Fibroblast of villous mesenchyme (primary cell): ENCODE measurements at places on chromosomes 13 and 19. TPM values are rescaled to one million over a fixed set of nuclear protein-coding genes. Genes with fewer than 3 reads are reported as not detected.

AMER2 gene
- not detected in 2 replicates for total RNA-seq

ELF1 gene
- total RNA-seq = 38.3 and 43.6 TPM in 2 replicates

SEMA6B gene
- under 0.01 TPM in 2 replicates for total RNA-seq

CRX gene
- total RNA-seq = not detected in 2 replicates

ZNF439 gene
- total RNA-seq = 2.6 and 4.3 TPM in 2 replicates

ZBTB45 gene
- 4.7 and 6.1 TPM in 2 replicates for total RNA-seq

SERPINE3 gene
- total RNA-seq = not detected in 2 replicates

GRIK5 gene
- total RNA-seq = not detected in 2 replicates

PTPRH gene
- total RNA-seq = 3.9 and 7.1 TPM in 2 replicates

DNA sequence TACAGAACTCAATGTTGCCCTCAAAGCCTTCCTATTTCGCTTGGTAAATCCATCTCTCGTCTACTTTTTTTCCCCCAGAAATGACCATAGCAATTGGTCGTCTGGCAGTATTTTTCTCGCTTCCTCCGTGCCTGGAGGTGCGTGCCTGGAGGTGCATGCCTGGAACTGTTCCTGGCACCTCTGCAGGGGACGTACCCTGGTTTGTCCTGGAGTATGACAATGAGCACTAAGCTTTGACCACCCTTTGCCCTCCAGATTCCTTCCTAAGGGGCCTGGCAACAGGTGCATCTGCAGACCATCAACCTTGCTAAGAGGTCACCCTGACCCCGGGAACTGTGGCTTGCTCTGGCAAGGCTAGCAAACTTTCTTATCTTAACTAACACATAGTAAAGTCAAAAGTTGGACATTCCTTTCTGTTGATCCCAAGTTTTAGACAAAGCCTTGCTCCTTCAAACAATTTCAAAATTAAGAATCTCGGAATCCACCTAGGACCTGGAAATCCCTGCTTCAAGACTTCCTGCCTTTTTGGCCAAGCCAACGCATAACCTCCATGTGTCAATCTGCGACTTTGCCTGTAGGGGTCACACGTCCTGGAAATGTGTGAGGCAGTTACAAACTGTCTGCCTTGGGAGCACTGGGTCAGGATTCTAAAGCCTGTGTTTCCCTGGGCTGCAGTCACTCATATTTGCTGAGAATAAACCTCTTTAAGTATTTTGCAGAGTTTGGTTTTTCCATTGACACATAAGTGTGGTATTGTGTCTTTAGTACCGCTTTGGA is 28.8 kb upstream of the TUBGCP3 start:
- peak; percentile 59 for DNase-seq

- DNase-seq = no peak
Measured at GRCh38 chr13:98190889-98191444, 13.9 kb upstream of the RNF113B start.

DNA sequence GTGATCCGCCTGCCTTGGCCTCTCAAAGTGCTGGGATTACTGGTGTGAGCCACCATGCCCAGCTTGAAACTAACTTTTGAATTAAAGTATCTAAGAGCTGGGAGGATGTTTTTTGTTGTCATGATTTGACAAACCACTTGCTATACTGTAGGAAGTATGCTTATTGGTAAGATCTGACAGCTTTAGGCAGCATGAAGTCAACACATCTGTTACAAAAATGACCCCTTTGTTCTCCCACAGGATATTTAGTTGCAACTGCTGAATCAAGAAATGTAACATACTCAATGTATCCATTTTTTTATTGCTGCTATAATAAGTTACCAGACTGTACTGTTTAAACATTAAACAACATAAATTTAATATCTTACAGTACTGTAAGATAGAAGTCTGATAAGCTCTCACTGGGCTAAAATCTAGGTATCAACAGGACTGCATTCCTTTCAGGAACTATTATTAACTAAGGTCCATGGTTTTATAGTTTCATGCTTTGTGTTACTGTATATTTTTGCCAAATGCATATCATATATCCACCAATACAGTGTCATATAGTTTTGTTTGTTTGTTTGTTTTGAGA is 22.8 kb upstream of the LRP3 start:
- DNase-seq = no peak

DNA sequence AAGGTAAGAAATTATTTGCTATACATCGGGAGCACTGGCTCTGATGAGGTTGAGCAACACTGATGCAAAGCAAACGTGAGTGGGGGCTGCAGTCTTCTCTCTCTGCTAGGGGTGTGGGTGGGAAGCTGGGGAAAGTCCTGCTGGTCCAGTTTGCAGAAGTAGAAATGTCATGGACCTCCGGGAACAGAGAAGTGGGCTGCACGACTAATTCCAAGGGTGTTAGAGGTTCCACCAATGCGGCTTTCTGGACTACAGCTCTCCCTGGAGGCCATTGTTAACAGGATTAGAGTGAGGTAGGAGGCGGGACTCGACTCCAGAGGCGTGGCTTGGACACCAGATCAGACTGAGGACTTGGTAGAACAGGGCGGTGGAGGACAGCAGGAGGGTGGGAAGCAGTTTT is 5.7 kb upstream of the FBXO27 start:
- peak; percentile 43 for DNase-seq

GRCh38 chr13:80217614-80218456 is 123.1 kb downstream of the SPRY2 start:
- DNase-seq = peak; percentile 23

GRCh38 chr19:2412449-2412848 is 14.9 kb downstream of the TIMM13 start:
- no peak for DNase-seq

DNA sequence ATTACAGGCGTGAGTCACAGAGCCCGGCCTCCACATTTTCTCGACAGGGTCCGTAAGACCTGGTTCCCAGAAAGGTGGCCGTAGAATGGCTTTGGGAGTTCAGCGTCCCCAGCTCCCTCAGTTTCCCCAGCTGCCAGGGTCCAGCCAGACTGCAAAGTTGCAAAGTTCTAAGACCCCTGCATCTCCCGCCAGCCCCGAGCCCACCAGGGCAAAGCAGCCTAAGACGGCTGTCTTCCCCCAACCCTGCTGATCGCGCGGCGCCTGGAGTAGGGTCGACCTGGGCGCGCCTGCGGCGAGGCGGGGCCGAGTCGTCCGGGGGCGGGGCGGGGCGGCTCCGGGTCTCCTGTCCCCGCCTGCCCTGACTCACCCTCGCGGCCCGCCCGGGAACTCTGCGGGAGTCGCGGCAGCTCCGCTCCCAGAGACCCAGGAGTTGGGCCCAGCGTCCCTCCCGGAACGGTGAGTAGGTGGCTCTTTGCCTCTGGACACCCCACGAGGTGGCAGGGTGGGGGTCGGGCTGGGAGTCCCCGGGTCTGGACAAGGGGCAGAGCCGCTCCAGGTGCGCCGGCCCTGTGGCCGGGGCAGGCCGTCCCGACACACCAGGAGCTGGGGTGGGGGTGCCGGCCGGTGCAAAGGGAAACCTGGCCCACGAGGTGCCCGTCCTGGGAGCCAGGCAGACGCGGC is at the start of gene LRRC8E:
Gene LRRC8E, plus strand, starts transcription at position 366 of the 681 bp plus-strand sequence. CDS start 7,094 bp downstream, outside the sequence.
- DNase-seq = peak; percentile 61

DNA sequence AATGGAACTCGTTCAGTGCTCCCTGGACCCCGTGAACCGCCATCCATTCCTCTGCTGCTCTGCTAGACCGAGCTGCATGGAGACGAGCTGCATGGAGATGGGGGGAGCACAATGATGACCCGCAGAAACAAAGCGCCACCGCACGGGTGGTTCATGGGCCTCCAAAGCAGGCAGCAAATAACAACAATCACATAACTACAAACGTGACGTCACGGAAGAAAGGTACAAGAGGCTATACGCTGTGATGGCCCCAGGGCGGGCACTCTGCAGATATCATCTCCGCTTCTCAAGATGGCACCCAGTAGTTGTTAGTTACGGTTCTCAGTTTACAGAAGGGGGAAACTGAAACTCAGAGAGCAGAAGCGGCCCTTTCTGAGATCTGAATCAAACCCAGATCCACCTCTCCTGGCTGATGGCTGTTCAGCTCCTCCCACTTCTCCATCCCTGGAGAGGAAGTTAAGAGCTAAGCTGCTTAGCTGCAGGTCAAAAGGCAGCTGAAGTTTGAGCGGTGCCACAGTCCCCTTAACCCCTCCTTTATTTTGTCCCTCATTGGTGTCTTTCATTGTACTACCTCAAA is 1.7 kb downstream of the ATP13A1 start:
- DNase-seq = no peak

GRCh38 chr13:40464337-40465014 is 202.0 kb downstream of the FOXO1 start:
- no peak for DNase-seq

- no peak for DNase-seq
Measured at GRCh38 chr19:3573162-3573857, 566 bp downstream of the HMG20B start.

DNA sequence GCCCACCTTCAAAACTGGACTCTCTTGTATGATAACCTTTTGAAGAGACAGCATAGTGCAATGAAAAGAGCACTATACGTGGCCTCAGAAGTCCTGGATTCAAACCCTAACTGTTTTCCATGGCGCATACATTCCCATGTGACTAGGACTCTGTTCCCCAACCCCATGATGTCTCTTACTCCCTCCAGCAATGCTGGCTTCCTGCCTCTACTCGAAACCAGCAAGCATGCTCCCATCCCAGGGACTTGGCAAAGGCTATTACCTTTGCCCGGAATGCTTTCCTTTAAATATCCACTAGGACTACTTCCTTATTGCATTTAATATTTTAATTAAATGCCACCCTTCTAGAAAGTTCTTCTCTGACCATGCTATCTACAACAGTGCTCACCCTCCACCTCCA is 75.1 kb downstream of the CYSLTR2 start:
- no peak for DNase-seq

- no peak for DNase-seq
Measured at GRCh38 chr13:21735701-21736401, 65.0 kb downstream of the FGF9 start.

GRCh38 chr19:18650468-18651041 is 13.7 kb downstream of the KLHL26 start:
- DNase-seq = peak; percentile 92

DNA sequence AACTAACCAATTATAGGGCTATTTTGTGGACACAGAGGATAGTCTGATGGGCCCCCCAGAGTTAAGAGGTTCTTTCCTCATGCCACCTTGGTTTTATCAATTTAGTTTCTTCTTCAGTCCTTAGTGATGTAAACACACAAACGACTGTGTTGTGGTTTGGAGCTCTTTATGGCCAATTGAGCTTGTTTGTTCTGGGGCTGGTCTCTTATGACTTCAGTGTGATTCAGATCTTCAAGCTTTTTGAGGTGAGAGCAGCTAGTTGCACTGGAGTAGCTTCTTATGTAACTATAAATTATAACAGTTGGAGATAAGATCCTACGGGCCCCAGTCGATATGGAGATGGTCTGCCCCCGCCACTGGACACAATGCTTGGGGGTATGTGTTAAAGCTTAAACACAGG is 22.0 kb upstream of the GJB6 start:
- no peak for DNase-seq

DNA sequence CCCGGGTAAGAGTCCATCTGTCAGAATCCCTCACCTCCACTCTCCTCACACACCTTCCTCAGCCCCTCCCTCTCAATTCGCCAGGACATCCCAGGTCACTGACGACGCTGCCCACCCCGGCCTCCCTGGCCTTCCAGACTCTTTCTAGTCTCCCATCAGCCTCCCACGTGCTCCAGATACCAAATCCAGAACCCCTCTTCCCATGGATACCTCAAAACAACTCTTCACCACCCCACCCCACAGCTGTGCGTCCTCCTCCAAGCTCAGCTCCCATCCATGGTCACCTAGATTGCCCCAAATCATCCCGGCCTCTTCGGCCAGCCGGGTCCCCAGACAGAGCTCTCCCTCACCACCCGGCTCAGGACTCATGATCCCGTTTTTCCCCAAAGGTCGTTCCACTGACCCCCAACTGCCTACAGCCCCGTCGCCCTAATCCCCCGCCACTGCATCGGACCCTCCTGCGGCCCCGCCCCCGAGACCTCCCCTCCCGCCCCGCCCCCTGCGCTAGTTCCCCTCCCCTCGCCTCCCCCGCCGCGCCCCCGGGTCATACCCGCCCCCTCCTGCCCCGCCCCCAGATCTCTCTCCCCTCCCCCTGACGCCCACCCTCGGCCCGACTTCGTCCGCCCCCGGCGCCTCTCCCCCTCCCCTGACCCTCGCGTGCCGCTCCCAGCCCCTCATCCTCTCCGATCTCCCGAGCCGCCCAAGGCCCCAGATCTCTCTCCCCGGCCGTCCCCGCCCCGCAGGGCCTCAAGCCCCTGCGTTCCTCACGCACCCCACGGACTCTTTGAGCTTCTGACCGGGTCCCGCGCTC is 546 bp downstream of the UBXN6 start:
- DNase-seq = peak; percentile 84

DNA sequence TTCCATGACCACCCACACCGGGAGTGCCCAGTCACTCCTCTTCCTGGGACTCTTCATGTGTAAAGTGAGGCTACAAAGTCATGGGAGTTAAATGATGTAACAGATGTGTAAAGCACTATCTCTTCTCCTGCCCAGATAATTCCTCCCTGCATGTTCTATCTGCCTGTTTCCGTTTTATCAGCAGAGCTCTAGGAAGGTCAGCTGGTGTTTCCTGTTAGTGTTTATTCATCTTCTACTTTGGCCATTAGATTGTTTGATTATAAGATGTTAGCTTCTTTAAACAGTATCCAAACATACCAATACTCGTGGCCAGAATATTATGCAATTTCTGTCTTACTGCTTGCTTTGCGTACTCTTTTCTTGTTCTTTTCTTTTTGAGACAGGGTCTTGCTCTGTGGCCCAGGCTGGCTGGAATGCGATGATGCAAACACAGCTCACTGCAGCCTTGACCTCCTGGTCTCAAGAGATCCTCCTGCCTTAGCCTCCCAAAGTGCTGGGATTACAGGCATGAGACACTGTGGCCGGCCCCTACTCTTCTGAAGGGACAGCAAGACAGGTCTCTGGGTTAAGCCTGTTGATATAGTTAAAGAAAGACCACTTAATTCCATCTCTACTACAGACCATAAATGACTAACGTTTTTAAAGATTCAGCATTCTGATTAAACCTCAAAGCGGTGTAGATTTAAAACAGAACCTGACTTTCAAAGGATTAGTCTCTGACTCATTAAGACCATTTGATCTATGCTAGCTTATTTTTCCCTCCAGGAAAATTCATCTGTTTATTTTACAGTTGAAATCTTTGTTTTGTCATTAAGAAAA is 97.4 kb upstream of the AKAP11 start:
- DNase-seq = peak; percentile 98

- DNase-seq = no peak
Measured at GRCh38 chr19:17797424-17798201, 2.7 kb downstream of the B3GNT3 start.
